ENCODE measurements at places on chromosomes 12 and 14.
A peak's percentile ranks its signal among the peaks of the same experiment; 100 is the strongest.

DNA sequence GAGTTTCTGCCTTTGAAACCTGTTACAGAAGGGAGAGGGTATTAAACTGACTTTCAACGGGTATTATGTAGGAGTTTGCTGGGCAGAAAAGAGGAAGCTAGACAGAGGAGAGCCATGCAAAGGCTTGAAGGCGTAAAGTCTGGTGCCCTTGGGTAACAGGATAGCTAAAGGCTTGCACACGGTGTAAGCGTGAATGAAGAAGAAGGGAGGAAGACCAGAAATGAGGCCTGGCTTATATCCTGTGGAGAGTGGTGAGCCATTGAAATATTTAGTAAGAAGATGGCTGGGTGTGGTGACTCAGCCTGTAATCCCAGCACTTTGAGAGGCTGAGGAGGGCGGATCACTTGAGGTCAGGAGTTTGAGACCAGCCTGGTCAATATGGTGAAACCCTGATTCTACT, 22.6 kb downstream of the SUDS3 start:
- DNase-seq = no peak

DNA sequence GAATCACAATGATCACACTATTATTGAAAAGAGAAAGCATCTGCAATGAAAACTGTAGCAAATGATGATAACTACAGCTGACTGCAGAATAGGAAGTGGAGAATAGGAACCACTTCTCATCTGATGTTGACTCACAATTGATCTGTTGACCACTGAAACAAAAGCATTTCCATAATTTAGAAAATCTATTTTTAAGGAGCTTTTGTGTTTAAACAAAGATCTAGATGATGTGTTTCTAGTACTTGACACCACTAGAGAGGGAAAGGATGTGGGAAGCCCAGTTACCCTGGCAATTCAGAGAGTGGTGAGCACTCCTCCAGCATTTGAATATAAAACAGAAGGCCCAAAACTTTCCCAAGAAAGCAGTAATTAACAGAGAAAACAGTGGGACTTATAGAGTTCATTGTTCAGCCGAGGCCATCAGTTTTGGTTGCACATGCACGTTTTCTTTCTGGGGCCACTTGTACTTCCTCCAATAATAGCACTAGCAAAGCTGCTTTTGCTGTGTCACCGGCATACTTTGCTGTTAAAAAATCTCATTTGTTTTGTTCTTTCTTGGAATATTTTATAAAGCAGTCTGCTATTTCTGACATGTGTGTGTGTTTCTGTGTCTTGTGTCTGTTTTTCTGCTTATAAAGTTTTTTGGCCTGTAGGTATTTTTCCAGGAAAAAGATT, 76.1 kb upstream of the HECTD1 start:
- DNase-seq = no peak

- DNase-seq = peak; percentile 56
These were observed at the start of gene MUCL1 for GRCh38 chr12:54853933-54854538. Gene MUCL1 (plus strand): TSS chr12:54854516. CDS start chr12:54854583, 67 bp downstream.

GRCh38 chr12:56221232-56221756, 428 bp downstream of the RNF41 start:
- DNase-seq = peak; percentile 45

DNA sequence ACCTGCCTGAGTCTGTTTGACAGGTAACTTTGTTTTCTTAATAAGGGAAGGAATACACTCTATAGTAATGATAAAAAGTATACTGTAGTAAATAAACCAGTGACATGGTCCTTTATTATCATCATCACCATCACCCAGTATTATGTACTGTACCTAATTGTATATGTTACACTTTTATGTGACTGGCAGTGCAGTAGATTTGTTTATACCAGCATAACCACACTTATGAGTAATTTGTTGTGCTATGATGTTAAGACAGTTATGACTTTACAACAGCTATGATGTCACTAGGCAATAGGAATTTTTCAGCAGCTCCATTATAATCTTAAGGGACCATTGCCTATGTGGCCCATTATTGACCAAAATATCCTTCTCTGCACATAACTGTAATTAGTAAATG, 155.0 kb downstream of the NUBPL start:
- DNase-seq = no peak

GRCh38 chr12:62401631-62402030, 65.0 kb upstream of the MON2 start:
- no peak for DNase-seq

GRCh38 chr14:47102472-47102871, 450.9 kb upstream of the RPL10L start:
- DNase-seq = no peak

Data from Caki2 (cell line).